ENCODE measurements at places on chromosomes 11 and 22.

DNA sequence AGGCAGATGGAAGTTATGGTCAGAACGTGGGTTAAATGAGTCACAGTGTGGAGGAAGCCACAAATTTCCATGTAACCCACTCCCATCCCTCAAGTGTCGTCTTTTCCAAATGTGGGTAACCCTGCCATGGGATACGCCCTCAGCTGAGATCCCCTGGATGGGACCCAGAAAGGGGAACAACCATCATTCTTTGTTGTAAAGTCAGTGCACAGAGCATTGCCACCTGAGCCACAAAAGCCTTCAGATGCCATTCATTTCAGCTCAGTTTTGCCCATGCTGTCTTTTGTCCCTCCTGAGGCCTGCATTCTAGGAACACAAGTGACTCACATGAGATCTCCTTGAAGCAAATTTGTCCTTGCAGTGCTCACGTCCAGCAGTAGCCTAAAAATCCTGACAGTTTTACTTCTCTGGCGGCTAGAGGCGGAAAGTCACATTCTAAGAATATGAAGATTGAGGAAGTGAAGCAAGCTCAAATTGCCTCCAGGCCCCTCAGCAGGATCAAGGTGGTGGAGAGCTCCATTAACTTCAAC is 30.6 kb downstream of the MMP13 start:
- DNase-seq: no peak

DNA sequence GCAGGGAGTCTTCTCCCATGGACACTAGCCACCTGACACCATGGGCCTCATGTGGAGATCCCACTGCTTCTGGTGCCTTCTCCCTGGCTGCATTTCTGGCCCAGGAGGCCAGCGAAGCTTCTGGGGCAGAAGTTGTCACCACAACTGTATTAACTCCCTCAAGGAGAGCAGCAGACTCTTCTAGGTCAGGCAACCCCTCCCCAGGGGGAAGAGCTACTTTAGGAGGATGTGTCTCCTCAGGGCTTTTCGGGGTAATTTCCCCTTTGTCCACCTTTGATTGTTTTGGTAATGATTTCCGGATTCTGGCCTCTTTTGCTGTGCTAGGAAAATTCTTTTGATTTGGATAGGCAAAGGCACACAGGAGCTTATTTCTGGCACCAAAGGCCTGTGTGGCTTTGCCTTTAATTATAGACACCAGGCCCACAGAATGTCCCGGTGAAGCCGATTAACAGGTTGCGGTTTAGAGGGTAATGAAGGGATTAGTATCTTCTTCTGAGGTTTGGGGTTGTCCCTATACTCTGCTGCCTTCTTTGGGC is 8.9 kb upstream of the UCP2 start:
- no peak for DNase-seq

GRCh38 chr11:111627591-111627990 is 25.3 kb downstream of the SIK2 start:
- DNase-seq: no peak

DNA sequence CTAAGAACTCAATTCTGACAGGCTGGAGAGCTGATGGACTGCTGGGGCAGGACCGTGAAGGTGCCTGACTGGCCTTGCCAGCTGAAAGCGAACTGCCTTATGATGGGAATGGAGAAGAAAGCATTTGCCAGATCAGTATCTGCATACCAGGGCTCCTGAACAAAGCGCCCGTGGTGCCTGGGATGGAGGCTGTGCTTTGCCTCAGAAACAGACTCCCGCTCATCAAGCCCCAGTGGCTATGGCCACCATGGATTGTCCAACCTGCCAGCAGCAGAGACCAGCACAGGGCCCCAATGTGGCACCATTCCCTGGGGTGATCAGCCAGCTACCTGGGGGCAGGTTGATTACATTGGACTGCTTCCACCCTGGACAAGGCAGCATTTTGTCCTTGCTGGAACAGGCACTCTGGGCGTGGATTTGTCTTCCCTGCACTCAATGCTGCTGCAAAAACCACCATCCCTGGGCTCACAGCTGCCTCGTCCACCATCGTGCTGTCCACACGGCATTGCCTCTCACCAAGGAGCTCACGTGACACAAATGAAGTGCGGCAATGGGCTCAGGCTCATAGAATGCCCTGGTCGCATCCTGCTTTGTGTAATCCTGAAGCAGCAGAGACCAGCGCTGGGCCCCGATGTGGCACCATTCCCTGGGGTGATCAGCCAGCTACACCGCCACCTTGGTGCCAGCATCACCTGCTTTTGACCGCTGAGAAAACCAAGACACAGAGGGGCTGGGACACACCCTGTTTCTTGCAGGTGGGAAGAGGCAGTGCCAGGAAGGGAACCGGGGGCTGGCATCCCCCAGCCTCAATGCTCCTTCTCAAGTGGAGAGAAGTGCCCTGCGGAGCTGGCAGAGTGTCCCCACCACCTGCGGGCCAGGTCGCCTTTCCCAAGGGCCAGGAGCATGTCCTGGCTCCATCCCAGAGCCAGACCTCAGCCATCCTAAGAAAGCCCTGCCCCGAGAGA is 1367.5 kb downstream of the BRD1 start:
- DNase-seq: no peak

- DNase-seq: peak; percentile 79
These were observed 1.3 kb downstream of the MYH9 start for GRCh38 chr22:36386351-36386899.

DNA sequence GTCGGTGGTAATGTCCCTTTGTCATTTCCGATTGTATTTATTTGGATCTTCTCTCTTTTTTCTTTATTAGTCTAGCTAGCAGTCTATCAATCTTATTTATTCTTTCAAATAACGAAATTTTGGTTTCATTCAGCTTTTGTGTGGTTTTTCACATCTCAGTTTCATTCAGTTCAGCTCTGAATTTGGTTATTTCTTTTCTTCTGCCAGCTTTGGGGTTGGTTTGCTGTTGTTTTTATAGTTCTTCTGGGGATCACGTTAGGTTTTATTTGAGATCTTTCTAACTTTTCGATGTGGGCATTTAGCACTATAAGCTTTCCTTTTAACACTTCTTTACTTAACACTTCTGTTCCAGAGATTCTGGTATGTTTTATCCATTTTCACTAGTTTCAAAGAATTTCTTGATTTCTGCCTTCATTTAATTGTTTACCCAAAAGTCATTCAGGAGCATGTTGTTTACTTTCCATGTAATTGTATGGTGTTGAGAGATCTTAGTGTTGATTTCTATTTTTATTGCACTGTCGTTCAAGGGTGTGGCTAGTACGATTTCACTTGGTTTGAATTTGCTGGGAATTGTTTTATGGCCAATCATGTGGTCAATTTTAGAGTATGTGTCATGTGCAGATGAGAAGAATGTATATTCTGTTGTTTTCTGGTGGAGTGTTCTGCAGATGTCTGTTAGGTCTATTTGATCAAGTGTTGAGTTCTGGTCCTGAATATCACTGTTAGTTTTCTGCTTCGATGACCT is 7.7 kb upstream of the SCGB1D1 start:
- no peak for DNase-seq

- peak; percentile 73 for DNase-seq
These were observed 38.2 kb downstream of the BMAL1 start for GRCh38 chr11:13315517-13316432.

GRCh38 chr11:110112457-110112856 is 19.3 kb downstream of the ZC3H12C start:
- DNase-seq: no peak

Data from GM23248 (cell line).